Ureter (tissue), 1 donor: ENCODE measurements at places on chromosomes 5 and 9.

GRCh38 chr9:4443439-4443838 lies 46.8 kb upstream of the SLC1A1 start:
- DNase-seq: no peak

DNA sequence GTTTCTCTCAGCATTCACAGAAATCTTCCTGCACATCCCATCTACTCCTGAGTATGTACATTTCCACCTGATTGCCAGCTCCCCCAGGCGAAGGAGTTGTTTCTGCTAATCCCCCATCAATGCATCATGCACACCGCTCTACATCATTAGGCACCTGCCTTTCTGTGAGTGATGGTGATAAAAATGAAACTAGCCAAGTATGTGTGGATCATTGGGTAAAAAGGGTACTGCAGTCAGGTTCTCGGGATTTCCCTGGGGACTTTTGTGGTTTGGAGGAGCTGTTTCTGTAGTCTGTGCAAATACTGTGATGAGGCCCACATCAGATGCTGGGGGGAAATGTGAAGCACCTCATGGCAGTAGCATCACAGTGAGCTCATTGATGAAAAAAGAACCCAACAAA lies 30.4 kb downstream of the CAMK4 start:
- DNase-seq: no peak

DNA sequence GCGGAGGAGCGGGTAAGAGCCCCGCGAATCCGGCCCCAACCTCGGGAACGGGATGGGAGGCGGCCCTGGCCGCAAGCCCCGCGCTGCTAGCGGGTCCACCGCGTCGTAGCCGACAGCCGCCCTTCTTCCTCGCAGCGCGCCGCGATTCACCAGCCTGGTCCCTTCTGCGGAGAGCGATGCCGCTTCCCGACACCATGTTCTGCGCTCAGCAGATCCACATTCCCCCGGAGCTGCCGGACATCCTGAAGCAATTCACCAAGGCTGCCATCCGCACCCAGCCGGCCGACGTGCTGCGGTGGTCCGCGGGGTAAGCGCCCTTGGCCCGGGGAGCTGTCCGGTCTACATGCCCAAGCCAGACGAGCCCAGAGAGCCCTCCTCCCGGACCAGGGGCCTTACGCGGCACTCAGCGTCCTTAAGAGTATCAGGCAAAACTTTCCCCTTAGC lies 335 bp downstream of the ROPN1L start:
- DNase-seq: no peak

DNA sequence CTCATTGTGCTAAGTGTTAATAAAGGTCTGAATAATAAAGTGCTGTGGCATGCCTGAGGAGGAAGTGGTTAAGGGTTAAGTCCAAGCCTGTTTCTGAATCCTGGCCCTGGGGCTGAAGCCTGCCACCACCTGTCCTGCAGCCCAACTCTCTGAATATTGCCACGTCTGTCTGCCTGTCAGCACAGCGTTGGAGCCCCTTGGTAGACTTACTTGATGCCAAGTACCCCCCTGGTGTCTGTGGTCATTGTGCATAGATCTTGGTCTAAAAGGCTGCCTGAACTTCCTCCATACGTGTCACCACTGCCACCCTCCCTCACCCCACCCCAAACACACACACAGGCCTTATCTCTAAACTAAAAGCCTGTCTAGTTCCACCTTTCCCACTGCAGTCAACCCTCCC lies 35.4 kb upstream of the SLC2A8 start:
- DNase-seq: peak; percentile 70

DNA sequence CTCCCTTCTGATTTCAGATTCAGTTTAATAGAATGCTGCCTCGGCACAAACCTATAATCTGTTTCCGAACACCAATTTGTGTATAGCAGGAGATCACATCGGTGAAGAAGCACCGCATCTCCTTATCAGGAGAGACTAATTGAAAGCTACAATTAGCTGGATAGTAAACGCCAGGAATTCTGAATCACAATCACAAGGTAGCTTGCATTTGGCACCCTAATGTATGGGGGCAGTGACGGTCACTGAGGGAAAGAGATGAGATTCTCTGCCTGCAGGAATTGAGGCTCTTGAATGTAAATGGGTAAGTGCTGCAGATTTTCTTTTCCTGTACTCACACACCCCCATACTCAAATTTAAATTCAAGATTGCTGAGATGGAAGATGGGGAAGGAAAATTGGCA lies 373.6 kb upstream of the ZNF608 start:
- DNase-seq: no peak

DNA sequence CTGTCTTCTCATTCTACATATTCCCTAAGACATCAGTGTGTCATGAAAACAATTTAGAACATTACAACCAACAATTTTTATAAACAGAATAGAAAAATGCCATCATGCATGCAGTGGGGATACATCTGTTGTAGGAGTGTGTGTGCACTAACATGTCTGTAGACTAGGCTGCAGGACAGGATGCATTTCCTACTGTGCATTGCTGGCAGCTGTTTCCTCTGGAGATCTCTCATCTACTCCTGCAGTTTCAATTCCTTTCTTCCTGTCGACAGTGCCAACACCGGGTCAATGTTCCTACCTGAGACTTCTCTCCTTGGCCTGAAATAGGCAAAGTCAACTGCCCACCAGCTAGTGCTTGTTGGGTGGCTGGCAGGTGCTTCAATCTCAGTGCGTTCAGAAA lies 69.8 kb downstream of the ANKH start:
- no peak for DNase-seq

DNA sequence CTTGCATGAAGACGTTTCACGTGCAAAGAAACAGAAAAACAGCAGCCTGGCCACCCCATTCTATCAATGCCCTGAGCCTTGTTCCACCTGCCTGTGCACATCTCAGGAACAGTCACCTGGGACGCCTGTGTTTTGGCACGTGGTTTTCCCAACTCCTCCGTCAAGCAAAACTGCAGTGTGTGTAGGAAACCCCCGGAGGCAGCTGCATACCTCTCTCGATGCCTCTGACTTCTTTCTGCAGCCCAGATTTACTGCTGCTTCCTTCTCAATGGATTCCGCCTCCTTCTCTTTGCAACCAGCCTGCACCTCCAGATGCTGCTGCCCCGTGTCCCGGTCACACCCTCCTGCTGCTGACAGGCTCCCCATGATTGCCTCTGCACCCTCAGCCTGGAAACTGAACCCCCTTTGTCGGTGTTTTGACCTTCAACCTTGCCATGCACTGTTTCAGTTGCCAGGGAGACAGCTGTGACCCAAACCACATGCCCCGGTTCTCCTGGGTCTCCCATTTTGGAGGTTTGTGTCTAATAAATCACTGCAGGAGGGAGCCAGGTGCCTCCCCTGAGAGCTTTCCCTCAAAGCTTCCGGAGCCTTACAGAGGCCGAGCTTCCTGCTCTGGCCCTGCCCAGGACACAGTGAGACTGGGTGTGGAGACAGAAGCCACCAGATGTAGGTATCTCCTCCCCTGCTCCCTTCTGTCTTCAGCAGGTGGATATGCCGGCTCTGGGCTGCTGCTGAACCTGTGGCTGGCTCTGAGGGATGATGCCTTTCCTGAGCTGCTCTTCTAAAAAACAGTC lies 395.5 kb upstream of the IRX1 start:
- DNase-seq: no peak

DNA sequence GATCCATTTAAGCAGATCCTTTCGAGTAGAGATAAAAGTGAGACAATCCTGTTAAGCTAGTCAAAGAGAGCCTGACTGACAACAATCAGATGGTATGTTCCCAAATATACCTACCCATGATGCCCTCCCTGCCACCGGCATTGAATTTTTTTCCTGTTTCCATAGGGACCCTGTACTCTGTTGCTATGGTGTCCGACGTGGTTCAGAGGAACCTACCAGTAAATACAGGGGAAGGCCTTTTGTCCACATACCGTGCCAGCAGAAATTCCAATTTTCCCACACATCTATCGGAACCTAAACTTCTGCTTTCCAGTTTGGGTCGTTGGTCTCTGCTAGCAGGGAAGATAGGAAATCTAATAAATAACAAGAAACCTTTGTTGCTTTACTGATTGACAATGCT lies 64.7 kb downstream of the MEGF10 start:
- DNase-seq: no peak

DNA sequence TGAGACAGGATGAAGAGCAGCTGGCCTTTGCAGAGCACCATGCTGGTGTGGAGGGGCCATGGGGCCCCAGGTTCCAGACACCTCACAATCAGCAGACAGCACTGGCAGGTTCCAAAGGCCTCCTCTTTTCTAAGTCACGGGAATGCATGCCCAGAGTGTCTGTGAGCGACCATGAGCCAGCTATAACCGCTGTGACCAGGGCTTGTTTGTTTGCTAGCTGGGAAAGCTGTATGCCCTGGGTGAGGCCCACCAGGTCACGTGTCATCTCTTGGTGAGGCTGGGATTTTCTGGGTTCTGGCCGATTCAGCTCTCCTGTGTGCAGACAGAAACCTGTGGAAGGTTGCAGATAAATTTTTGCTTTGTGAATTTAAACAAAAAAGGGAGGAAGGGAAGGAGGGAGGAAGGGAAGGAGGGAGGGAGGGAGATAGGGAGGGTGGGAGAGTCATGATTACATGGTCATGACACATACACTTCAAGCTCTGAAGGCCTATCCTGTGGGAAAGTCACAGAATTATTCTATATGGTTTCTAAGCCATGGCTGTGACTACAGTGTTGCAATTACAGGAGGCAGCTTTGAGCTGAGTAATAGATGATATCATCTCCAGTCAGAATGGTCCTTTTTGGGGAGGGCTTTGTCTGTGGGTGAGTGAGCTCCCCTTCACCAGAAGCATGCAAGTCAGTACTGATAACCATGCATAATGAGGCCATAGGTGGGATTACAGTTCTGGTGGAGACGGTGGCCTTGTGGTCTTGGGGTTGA lies 37.2 kb downstream of the PAPPA start:
- DNase-seq: no peak

DNA sequence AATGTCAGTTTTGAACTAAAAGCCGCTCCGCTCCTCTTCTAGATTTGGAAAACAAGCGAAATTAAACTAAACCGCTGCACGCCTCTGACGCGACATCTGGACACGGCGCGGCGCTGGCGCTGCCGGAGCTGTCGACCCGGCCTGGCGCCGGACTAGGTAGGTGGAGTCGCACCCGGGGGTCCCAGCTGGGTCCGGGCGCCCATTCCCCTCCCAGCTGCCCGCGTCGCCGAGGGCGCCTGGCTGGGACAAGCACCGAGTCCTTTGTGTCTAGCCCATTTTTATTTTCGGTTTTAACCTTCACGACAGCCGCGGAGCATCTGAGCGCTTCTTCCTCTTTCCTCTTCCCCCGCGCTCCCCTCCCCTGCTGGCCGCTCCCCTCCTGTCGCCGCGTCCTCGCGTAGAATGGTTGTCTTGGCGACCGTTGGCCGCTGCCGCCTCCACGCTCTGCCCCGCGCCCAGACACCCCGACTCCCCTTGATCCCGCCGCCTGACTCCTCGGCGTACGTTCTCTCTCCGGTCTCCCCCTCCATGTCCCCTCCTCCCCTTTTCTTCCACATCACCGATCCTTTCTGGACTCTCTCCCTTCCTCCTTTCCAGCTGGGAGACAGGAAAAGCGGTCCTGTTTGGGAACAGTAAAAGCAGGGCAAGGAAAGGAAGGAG lies 545 bp downstream of the CDKN2B-AS1 start:
- peak; percentile 72 for DNase-seq

GRCh38 chr9:16277471-16277960 lies 593.0 kb downstream of the BNC2 start:
- no peak for DNase-seq

GRCh38 chr9:27654629-27655285 lies 81.5 kb upstream of the C9orf72 start:
- no peak for DNase-seq

GRCh38 chr9:133782157-133783130 lies 44.3 kb upstream of the SARDH start:
- peak; percentile 76 for DNase-seq

GRCh38 chr5:145887976-145888574 lies 15.3 kb upstream of the GRXCR2 start:
- DNase-seq: no peak

DNA sequence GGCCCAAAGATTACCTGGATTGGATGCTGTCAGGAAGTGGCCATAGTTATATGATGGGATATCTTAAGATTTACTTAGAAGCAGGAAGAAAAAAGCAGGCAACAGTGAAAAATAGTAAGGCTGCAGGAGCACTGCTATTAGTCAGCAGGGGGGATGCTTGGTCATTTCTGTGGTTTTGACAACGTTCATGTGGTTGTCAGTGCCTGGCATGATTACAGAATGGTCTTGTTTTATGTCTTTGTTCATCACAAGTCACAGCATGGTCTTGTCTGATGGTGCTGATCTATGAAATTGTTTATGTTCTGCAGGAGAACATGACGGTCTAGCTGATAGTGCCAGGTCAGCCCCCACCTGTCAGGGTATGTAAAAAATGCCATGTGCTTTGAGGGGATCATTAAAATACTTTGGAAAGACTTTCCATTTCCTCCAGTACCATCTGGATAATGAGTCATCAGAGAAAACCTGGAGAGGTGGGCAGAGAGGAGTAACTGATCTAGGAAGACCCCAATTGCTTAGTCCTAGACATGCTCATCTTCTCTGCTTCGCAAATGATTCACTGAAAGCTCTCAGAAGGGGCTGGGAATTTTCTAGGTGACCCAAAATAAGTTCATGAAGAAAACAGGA lies 48.5 kb downstream of the PLGRKT start:
- DNase-seq: no peak

GRCh38 chr9:93650448-93650847 lies 74.1 kb downstream of the PHF2 start:
- peak; percentile 31 for DNase-seq

- DNase-seq: no peak
Measured at GRCh38 chr5:10645671-10646070, 81.8 kb downstream of the ANKRD33B start.

- DNase-seq: peak; percentile 18
Measured at GRCh38 chr5:2651116-2651515, 100.4 kb downstream of the IRX2 start.

- no peak for DNase-seq
Measured at GRCh38 chr5:17930346-17930745, 296.1 kb downstream of the TAF11L14 start.

GRCh38 chr9:138103111-138103848 lies 225.7 kb downstream of the CACNA1B start:
- no peak for DNase-seq

GRCh38 chr5:137176126-137176525 lies 323.0 kb downstream of the SPOCK1 start:
- no peak for DNase-seq

- peak; percentile 46 for DNase-seq
Measured at GRCh38 chr9:32431940-32432555, 47.6 kb downstream of the ACO1 start.

DNA sequence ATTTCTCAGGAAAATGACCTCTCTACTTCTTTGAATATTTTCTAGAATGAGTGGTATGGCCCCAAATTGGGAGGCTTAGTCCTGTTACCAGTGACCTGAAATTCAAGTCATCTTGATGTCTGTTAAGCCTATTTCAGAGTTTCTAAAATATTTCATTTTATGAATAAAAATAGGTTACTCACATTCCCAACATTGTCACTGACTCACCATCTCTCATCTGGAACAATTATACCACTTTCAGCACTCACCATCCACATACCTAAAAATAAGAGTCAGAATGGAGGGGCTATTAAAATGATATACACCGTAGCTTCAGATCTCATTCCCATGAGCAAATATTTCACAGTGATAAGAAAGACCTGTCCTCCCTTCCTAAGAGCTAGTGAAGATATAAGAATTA lies 71.8 kb downstream of the KIAA1958 start:
- DNase-seq: no peak
